Uterine smooth muscle cell (primary cell): ENCODE measurements at places on chromosomes 16 and 17. TPM values are rescaled to one million over a fixed set of nuclear protein-coding genes. Genes with fewer than 3 reads are reported as not detected.

The PYY gene
- not detected in 2 replicates for total RNA-seq

The CDH11 gene
- total RNA-seq, result 138 and 151 TPM in 2 replicates

The ASIC2 gene
- total RNA-seq, result not detected in 2 replicates

The AXIN2 gene
- 1.2 and 1.6 TPM in 2 replicates for total RNA-seq

The DYNLRB2 gene
- total RNA-seq, result 0.25 TPM in 1 of 2 replicates, not detected in the other
